Activated CD4-positive, CD25-positive, alpha-beta regulatory T cell (primary cell): ENCODE measurements at places on chromosomes 13 and 19.

GRCh38 chr19:38004186-38004520 is 97.1 kb downstream of the SIPA1L3 start:
- DNase-seq, result no peak

- no peak for DNase-seq
These were observed 3.8 kb downstream of the PPP1R12C start for GRCh38 chr19:55113570-55114039.

DNA sequence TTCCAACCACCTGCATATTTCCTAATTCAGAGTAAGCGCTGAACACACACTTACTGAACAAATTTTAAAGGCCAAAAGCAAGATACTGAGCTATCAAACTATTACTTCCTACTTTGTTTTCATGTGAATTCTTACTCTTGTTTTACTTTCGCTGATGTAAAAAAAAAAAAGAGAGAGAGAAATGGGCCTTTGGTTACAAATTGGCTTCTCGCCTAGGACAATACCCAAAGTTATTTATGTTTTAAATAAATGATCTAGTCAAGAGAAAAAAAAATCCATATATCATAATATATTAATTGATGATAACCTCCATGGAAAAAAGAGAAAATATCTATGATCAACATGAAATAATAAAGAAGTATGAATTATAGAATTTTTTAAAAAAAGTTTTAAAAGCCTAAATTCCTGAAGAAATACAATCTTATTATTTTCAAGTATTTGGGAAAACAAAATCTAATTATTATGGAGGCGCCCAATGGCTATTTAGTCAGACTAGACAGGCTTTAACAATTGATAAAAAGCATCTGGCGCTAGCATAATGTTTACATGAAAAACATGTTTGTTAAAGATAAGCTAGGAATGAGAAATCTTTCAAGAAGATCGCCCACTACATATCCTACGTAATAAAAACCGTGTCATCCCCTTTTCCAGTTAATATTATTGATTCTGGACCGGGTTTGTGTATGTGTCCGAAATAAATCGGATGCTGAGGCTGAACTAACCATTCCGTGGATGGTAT is 9.0 kb downstream of the COL4A1 start:
- DNase-seq, result no peak

DNA sequence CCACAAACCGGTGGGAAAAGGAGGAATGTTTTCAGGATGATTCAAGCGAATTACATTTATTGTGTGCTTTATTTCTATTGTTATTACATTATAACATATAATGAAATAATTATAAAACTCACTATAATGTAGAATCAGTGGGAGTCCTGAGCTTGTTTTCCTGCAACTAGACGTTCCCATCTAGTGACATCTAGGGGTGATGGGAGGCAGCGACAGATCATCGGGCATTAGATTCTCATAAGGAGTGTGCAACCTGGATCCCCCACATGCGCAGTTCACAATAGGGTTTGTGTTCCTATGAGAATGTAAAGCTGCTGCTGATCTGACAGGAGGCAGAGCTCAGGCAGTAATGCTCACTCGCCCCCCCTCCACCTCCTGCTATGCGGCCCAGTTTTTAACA is 54.5 kb downstream of the SPTBN4 start:
- DNase-seq, result no peak

- DNase-seq, result no peak
These were observed 863.2 kb downstream of the DIAPH3 start for GRCh38 chr13:59300355-59301173.

DNA sequence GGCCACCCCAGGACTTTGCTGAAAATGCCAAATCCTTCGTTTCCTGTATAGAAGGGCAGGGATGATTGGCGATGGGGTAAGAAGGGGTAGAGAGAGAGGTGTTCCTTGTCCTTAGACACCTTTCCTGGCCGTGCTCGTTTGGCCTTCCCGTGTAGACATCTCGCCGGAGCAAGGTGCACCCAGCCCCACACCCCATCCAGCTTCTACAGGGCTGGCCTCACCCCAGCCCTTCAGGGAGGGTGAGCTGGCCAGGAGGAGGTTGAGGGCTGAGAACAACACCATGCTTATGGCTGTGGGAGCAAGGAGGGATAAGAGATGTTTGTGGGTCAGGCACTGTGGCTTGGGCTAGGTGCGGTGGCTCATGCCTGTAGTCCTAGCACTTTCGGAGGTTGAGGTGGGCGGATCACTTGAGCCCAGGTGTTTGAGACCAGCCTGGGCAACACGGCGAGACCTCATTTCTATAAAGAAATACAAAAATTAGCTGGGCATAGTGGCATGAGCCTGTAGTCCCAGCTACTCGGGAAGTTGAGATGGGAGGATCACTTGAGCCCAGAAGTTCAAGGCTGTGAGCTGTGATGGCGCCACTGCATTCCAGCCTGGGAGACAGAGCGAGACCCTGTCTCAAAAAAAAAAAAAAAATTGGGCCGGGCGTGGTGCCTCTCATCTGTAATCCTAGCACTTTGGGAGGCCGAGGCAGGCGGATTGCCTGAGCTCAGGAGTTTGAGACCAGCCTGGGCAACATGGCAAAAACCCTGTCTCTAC is 15.5 kb downstream of the SMARCA4 start:
- no peak for DNase-seq

- DNase-seq, result no peak
These were observed 2.0 kb downstream of the GPI start for GRCh38 chr19:34366738-34367623.

GRCh38 chr13:104014803-104015645 is 948.8 kb upstream of the SLC10A2 start:
- no peak for DNase-seq

DNA sequence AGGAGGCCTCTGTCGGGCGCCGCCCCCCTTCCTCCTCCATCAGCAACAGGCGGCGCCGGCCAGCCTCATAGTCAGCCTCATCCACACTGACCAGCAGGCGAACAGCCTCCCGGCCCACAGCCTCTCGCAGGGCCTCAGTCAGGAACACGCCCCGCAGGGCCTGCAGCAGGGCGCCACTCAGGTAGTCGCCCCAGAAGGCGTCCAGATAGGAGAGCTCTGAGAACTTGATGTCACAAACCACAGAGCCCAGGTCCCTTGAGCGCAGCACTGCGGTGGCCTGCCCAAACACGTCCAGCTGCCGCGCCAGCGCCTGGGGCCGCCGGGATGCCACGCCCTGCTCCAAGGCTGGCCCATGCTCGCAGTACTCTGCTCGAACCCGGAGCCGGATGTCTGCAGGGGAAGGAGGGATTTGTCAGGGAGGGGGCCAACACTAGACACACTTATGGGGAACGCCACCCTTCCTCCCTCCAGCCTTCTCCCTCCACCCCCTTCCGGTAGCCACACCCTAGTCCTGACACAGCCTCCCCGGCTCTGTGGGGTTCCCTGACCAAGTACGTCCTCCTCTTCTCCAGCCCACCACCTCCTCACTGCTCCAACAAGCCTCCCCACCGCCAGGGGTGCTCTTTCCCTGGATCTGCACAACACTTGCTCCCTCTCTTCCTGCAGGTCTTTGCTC is 17.9 kb downstream of the DEDD2 start:
- DNase-seq, result no peak

DNA sequence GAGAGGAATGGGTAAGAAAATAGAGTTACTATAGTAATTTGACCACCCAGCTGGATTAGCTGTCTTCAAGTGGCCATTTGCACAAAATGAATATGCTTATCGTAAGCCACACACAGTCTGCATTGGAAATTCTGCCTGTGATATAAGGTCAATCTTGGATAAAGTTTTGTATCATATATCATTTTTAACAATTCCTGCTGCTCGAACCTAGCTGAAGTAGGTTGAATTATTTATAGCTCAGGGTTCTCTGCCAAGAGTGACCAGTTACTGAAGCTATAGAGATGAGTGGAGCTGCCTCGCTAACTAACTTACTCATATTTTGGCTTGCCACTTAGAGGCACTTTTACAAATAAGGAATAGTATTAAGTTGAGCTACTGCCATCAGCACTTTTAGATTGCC is 220.9 kb downstream of the RGCC start:
- no peak for DNase-seq

- no peak for DNase-seq
These were observed 913.2 kb downstream of the DIAPH3 start for GRCh38 chr13:59250336-59251189.

DNA sequence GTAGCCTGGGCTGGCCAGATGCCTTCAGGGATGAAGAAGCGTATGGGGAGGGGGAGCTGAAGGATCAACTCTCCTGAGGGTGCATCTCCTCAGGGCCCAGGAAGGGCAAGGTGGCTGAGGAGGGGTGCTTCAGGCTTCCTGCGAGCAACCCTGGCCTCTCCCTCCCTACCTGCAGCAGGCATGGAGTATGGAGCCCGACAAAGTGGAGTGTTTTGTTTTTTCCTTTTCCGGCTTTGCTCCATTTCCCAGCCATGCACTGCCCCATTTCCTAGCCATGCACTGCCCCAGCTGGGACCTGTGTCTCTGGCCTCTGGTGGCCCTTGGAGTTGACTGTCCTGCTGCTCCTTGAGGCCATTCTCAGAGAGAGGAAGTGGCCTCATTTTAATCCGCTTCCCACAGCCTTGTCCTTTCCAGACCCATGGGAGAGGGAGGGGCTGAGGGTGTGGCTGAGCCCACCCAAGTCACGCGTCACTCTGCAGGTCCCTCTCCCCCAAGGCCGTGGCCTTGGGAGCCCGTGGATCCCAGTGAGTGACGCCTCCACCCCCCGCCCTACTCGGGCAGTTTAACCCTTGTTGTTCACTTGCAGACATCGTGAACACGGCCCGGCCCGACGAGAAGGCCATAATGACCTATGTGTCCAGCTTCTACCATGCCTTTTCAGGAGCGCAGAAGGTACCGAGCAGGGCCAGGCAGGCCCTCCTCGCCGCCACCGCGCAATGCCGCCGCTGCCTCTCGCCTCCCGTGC is 34.4 kb downstream of the CAPN12 start:
- DNase-seq, result no peak

GRCh38 chr19:35558400-35559280 is 4.8 kb downstream of the ATP4A start:
- no peak for DNase-seq

- no peak for DNase-seq
These were observed 256.9 kb downstream of the SPRY2 start for GRCh38 chr13:80083853-80084676.

DNA sequence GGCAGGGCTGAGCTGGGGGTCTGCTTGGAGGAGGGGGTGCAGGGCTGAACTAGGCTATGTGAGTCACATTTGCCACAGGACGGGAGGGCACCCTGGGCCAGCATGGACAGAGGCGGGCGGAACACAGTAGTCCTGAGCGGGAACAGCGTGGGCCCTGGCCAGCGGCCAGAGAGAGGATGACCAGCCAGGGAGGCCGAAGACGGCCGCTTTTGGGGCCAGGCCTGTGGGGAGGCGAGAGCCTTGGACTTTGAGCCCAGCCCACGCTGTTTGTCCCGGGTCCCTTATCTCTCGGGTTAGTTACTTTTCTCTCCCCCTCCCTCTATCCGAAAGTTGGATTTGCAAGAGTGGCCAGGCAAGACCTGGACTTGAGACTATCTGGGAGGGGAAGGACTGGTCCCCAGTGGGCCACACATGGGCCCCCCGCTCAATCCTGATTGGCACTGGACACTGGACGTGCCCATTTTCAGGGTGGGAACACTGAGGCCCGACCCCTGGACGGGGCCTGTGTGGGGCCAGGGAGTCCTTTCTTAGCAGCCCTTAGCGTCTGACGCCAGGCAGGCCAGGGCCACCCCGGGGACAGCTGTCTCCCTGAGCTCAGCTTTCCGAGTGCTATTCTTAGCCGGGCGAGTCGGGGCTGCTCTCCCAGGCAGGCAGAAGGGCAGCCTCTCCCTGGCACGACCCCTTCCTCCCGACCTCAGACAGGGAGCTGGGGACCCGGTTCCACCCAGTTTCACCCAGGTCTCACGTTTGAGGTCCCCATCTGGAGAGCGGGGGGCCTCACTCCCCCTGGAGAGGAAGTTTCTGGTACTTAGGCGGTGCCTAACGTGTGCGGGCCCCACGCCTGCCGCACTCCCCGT is 833 bp downstream of the GAMT start:
- DNase-seq, result no peak

DNA sequence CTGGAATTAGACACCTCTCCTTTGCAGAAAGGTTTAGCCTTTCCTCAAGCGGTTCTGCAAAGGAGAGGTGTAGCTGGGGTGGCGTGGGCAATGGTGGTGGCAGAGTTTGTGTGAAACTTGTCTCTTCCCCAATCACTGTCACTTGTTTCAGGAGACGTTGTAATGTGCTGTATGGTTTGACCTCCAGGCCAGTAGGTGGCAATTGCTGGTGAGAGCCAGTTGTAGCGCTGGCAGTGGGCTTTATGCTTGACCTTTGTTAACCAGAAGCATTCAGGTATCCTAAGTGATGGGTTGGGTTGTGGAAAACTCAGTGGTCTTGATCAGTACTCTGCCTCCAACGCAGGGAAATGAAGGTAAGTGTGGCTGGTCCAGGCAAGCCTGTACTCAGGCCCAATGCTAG is 12.7 kb upstream of the LILRA5 start:
- no peak for DNase-seq

DNA sequence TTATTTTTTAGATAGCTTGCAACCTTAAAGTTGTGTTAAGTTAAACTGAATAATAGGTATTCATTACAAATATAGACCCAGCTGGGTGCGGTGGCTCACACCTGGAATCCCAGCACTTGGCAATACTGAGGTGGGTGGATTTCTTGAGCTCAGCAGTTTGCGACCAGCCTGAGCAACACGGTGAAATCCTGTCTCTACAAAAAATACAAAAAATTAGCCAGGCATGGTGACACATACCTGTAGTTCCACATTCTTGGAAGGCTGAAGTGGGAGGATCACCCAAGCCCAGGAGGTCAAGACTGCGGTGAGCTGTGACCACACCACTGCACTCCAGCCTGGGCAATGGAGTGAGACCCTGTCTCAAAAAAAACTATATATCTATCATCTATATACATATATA is 386.5 kb downstream of the PCDH17 start:
- no peak for DNase-seq

DNA sequence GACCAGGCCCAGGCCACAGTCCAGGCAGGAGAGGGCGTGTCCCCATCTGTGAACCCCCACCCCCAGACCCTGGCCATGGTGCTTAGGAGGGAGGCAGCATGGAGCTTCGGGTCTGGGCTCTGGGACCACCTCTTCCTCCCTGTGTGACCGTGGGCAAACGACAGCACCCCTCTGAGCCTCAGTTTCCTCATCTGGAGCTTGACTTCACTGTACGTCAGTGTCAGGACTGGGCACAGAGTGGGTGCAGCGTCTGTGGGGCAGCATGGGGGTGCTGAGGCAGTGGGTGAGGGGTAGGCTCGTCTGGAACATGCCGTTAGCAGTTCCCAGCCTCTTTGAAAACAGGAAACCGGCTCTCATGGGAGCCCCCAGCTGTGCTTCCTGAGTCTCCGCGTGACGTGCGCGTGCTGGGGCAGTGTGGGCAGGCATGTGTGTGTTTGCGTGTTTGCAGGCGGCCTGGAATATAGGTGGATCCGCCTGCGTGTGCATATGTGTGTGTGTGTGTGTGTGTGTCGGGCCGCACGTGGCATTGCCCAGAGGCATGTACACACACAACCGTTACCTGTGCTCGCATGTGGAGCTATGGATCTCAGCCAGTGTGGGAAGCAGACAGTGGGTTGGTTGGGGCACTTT is 15.8 kb downstream of the ARRDC2 start:
- DNase-seq, result no peak
